GM18507 (cell line): ENCODE measurements at places on chromosomes 5 and 9.

GRCh38 chr5:132298298-132299212, 4.4 kb downstream of the SLC22A4 start:
- no peak for DNase-seq

GRCh38 chr5:80189701-80190100, 66.1 kb downstream of the SERINC5 start:
- DNase-seq, result no peak

DNA sequence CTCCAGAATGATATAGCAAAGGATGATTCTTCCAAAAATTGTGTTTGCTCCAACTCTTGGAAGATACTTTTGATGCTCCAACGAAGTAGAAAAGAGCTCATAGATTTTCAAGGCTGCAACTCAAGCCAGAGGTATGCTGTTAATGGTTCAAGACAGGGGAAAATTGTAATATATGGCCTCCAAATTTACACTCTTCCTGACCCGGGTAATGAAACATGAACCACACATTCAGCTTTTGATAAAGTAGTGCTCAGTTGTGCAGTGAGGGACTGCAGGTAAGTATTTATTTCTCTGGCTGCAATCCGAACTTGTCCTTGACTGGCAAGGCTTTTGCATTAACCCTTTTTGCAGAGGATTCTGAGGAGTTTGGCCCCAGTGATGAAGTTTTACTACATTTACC, 446.4 kb downstream of the RASEF start:
- no peak for DNase-seq

- DNase-seq, result no peak
Observed at GRCh38 chr9:115211413-115212124, 93.6 kb upstream of the TNC start.

DNA sequence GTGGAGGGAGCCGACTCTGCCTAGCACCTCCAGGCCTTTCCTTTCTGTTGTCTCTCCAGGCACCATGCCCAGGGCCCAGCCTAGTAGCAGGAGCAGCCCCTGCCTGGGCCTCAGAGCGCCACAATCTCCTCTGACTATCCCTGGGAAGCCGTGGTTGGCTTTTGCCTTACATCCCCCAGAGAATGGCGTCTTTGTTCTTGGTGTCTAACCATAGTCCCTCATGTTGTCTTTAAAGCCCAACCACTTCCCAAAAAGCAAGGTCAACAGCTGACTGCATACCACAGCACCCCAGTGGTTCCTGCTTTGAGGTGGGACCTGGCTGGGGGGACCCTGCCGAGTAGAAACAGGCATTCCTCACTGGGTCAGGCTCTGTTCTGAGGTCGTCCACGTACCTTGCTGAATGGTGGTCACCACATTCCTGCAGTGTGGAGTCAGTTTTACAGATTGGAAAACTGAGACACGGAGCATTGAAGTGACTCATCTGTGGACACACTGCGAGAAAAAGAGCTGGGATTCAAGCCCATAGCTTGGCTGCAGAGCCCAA, 13.7 kb upstream of the CERCAM start:
- no peak for DNase-seq

DNA sequence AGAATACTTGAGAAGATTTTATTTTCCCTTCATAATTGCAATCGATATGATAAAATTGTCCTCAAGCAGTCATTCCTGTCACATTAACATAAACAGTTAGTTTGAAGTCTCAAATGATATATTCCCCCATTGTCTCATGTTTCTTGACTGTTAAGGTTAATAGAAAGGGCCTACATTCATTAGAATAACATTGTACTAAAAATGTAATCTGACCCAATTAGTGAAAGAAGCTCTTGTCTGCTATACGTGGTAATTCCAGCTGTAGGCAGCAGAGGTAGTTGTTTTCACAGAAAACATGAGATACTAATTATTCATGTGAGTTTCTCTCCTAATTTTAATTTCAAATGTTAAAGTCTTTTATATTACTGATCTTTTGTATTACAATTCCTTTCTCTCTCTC, 25.9 kb upstream of the AP3B1 start:
- DNase-seq, result no peak

- DNase-seq, result no peak
Observed at GRCh38 chr9:110283751-110284150, 27.4 kb upstream of the TXN start.

DNA sequence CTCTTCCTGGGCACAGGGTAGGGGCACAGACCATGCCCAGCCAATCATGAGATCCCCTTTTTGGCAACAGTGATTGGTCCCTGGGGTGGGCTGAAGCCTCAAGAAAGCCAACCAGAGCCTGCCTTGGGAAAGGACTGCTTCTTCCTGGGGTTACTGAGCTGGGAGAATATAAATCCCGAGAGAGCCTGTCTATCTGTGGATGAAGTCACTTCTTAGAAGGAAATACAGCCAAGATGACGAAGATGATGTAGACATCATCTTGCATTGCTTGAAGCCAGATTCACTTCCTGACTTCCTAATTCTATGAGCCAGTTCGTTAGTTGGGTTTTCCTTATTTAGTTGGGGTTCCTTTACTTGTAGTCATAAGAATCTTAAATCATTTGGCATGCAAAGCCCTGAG, 50.1 kb upstream of the PWWP2A start:
- no peak for DNase-seq

DNA sequence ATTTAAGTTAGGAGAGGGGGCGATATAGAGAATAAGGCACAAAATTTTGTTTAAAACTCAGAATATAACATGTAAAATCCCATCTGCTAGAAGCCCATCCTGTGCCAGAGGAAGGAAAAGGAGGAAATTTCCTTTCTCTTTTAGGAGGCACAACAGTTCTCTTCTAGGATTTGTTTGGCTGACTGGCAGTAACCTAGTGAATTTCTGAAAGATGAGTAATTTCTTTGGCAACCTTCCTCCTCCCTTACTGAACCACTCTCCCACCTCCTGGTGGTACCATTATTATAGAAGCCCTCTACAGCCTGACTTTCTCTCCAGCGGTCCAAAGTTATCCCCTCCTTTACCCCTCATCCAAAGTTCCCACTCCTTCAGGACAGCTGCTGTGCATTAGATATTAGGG, 18.3 kb downstream of the MOCS2 start:
- DNase-seq, result no peak

GRCh38 chr5:61467766-61468482, 135.9 kb downstream of the ZSWIM6 start:
- DNase-seq, result no peak
